ENCODE measurements at places on chromosomes 11 and 22.

- DNase-seq: peak; percentile 65
These were observed 3.6 kb downstream of the CD44 start for GRCh38 chr11:35142481-35143075.

DNA sequence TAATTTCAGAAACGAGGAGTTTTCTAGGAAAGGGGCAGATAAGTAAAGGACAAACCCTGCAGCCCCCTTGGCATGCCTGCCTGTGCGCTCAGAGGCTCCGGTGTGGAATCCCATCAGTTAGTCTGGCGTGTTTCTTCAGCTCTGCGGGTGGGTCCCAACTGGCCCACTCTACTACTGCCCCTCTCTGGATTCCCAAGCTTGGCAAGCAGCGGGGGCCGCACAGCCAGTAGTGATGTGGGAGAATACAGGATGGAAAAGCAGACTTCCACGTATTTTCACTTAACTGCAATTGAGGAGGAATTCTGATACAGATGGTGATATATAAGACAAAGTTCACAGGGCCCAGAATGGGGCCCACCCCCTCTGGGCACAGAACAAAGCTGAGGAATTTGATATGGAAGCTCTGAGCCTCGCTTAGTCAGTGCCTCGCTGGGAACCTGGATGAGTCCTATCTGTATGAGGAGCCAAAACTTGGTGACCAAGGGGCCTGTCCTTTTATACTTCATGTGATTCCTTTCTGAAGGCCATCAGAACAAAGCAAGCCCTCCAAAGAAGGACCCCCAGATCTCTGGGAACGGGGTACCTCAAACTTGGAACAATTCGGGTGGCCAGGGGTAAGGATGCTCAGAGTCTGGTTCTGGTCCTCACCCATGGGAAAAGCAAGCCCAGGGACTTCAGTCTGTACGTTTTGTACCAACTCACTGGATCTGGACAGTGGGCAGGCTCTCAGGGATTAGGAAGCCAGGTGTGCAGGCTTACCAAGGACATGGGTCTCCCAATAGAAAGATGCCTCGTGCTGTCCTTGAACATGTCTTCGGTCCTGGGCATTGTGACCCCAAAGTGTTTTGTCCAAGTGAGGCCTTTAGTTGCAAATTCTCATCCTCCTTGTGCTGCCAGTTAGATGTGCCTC, 26.0 kb downstream of the RELT start:
- no peak for DNase-seq

- DNase-seq: no peak
These were observed 10.5 kb upstream of the FLRT1 start for GRCh38 chr11:64025205-64025604.

GRCh38 chr22:28282405-28283067, 363.5 kb upstream of the PITPNB start:
- DNase-seq: no peak

- no peak for DNase-seq
These were observed 14.2 kb downstream of the SHANK3 start for GRCh38 chr22:50686794-50687193.

DNA sequence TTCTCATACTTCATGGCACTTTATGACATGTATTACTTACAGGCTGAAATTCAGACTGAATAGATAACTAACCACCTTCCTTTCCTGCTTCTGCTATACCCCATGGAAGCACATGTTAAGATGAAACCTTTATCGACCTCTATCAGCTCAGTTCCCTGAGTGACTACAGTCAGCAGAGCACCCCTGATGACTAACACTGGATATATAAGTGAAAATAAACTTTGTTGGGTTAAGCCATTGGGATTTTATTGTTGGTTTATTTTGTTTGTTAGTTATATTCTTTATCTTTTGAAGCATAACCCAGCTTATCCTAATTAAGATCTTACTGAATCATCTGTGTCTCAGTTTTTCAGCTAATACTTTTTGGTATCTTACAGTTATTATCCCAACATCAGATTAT, 23.0 kb upstream of the MAML2 start:
- DNase-seq: no peak

DNA sequence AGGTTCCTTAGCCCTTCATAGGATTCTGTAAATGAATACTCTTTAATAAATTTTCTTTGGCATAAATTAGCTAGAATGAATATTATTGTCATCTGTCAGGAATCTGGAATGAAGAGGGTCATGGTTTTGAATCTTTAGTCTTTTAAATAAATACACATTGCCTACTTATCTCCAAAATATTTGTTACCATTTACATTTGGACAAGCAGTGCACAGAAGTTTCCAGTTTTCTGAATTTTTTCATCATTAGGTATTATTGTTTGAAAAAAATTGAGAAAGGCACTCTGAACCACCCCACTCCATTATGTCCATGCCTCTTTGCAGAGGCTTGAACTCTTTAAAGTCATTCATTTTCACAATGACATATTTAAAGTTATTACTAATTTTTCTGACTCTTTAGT, 549.0 kb upstream of the LUZP2 start:
- no peak for DNase-seq

DNA sequence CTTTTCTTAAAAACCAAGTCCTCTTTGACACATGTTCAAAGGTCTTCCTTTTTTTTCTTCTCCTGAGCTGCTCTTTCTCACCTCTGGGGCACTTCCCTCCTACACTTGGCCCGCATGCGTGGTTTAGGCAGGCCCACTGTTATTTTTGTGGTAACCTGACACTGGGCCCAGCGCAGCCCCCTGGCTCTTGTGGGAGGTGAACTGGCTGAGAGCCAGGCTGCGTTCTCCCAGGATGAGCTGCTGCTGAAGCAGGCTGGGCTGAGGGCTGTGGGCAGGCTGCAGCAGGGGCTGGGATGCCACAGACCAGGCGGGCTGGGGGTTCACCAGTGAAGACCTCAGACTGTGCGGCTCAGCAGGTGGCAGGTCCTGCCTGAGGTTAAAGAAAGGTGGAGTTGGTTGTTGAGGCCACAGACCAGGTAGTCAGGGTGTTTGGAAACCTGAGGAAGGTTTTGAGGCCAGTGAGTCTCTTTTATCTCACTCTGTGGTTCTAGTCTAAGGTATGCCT, 72.4 kb downstream of the TEAD1 start:
- no peak for DNase-seq

DNA sequence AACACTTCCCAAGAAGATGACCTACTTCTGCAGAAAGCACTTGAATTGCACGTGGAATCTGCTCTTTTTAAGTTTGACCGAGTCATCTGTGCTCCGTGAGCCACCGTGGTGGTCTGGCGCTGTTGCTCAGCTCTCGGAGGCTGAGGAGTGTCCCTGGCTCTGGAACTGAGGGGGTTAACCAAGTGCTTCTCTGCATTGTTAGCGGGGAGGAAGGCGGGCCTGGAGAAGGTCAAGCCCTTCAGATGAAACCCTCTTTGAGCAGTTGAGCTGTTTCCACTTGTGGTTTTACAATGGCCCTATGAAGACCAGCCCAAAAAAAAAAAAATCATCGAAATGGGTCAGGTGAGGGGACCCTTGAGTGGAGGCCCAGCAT, 286.4 kb downstream of the NTM start:
- DNase-seq: no peak

DNA sequence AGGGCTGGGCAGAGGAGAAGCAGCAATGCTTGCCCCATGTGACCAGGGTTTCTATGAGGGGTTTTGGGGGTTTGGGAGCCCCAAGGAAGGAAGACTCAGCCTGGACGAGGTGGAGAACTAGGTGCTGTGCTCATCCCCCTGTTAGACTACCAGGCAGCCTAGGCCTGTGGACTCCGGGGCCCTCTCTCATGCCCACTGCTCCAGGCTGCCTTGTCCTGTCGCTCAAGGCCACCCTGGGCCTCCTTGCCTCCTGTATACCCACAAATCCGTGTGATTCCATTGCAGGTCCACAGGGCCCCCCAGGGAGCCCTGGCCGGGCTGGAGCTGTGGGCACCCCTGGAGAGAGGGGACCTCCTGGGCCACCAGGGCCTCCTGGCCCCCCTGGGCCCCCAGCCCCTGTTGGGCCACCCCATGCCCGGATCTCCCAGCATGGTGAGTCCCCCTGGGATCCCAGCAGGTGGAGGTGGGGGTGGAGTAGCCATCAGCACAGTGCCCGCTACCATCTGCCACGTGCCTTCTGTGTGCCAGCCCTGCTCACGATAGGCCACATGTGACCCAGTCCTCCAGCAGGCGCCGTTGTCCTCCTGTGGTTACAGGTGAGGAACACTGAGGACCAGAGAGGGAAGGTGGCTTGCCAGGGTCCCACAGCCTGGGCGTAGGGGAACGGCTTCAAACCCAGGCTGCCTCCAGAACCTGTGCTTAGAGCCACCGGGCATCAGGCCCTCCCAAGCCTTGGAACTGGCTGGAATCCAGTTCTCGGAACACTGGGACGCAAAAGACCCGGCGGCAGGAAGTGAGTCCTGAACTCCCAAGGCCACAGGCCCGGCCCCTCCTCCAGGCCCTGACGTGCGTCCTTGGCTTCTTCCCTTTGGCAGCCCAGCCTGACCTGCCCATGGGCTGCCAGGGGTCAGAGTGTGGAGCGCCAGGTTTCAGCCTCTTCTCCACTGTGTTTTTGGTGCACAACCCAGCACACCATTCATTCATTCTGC, 26.6 kb downstream of the EMID1 start:
- no peak for DNase-seq

GRCh38 chr11:108614086-108614485, 20.5 kb upstream of the EXPH5 start:
- no peak for DNase-seq

DNA sequence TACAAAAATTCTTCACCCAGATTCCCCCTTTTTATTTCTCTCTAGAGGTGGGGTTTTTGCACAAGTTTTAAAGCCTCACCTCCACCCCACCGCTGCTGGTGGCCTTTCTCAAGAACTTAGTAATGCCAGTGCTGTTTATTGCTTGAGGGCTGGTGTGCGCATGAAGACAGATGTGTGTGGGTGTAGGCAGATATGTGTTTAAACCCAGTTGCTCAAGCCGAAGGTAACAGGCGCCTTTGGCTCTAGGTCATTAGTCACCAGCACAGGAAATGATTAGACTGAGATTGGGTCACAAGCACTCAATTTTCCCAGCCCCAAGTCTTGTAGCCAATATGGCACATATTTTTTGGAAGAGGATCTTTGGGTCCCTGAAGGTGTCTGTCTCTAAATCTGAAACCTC, 2.7 kb upstream of the CLMP start:
- DNase-seq: no peak

DNA sequence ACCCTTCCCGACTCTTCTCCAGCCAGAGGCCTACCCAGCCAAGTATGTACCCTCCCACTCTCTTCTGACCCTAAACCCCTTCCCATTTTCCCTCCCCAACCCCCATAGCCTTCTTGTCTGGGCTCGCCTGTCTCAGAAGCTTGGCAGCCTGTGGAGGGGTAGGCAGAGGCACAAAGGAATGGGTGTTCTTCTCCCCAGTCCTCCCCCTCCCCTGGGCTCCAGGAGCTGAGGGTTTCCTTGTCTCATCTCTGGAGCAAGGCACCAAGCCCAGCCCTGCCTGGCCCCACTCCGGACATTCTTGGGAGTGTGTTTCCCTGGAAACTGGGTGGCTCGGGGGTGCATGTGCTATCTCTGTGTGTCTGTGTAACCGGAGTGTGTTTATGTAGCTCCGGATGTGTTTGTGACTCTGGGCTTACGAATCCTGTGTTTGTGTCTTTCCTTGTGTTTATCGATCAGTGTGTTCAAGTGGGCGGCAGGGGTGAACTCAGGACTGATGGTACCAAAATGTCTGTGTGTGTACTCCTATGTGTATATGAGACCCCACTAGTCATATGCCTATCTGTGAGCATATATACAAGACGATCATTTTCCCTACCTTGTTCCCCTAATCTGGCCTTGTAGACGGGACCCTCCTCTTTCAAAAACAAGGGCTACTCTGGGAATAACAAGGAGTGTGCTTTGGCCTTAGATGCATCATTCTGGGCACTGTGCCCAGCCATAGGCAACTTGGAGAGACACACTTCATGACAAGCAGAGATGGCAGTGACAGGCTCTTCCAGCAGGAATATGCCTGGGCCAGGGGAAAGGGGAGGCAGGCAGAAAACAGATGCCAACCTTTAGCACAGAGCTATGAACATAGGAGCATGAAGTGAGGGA, 10.9 kb downstream of the PHLDB1 start:
- DNase-seq: no peak

GRCh38 chr22:23772649-23773473, at the start of gene MMP11:
MMP11 (plus strand) TSS chr22:23772849; CDS start chr22:23772871, 22 bp downstream.
- peak; percentile 61 for DNase-seq

- DNase-seq: no peak
These were observed 13.7 kb downstream of the MUC5B start for GRCh38 chr11:1236316-1237127.

DNA sequence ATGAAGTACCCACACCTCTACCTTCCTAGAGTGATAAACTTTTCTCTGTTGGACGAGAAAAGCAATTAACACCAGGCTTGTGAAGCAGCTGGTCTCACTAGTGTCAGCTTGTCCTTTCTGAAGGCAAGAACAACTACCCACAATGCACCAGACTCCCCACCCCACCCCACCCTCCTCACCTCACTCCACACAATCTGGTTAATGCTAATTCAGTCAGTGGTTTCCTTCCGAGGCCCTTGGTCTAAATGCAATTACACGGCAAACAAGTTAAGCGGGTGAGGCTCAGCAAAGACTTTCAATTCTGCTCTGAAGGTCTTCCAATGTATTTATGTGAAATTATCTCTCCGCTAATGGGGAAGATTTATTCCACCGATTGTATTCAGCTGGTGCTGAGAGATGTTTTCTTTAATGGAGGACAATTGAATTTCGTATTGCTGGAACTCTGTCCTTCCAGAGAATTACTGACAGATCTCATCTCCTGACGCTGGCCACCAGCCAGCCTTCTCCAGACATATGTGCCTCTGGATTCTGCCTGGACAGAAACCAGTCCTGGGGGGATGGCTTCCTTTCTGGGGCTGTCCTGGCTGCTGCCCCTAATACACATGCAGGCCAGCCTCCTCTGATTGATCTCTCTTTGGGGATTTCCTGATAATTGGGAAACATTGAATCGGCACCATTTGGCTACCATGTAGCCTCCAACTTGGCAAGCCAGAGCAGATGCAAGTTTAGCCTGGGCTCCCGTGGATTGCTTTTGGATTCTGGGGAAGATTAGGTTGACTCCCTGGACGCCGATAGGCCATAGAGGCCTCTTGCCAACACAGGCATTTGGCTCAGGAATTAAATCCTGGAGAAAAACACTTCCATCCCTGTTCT, 165.8 kb upstream of the NARS2 start:
- DNase-seq: no peak

DNA sequence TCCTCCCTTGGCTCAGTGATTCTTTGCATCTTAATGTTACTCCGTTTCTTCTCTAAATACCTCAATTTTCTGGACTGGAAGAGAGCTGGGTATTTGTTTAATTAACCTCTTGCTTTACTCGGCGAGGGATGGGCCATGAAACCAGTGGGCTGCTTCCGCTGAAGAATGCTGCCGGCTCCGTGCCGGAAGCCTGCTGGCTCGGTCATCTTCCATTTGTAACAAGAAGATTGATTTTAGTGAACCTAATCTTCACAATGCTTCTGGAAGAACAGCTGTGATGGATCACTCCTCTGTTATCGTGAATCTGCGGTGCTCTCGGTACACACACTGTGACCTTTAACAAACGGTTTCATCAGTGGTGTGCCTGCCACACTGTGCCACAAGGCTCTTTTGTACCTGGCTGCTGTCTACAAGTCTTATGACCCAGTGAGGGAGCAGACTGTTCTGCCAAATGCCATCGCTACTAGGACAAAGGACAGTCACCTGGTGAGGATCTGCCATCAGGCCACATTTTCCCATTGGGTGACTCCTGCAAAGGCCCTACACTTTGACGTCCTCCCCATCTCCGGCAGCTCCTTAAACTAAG, 25.3 kb upstream of the PARVB start:
- no peak for DNase-seq

- no peak for DNase-seq
These were observed 198.6 kb downstream of the KIF18A start for GRCh38 chr11:27909386-27909785.

- DNase-seq: no peak
These were observed 27.3 kb downstream of the CTR9 start for GRCh38 chr11:10778217-10778970.

GRCh38 chr11:130636722-130637464, 188.4 kb downstream of the ADAMTS15 start:
- no peak for DNase-seq

Measured in activated CD4-positive, alpha-beta T cell treated with anti-CD3 and anti-CD28 coated beads for 4 hours (primary cell).